ENCODE measurements at places on chromosomes 13 and 19. TPM values are rescaled to one million over a fixed set of nuclear protein-coding genes. Genes with fewer than 3 reads are reported as not detected.
A peak's percentile ranks its signal among the peaks of the same experiment; 100 is the strongest.

DNA sequence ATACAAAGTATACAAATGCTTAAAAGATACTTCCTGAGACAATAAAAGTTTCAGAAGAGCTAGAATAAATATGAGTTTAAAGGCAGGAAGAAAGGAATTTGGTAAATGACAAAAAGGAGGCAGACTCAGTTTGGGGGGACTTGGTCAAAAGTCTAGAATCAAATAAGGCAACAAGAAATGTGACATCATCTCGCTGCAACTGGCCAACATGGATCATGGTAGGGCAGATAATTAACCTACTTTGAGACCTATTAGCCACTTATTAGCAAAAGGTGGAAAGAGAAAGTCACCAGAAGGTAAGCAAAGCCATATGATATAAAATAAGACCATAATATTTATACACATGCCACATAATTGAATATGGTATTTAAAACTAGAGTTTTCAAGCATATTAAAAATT lies 5.3 kb downstream of the USP12 start:
- H3K36me3 ChIP-seq, result no peaks in the 10 kb centered on the region
- peaks cover 25% of the 10 kb centered on the region for H3K4me1 ChIP-seq

GRCh38 chr13:48505012-48505411 lies 27.9 kb downstream of the RCBTB2 start:
- no peak overlapping the region for H3K27ac ChIP-seq
- DNase-seq, result no peak
- no peak overlapping the region for H3K4me3 ChIP-seq
- H3K27me3 ChIP-seq, result no peaks in the 10 kb centered on the region
- H3K36me3 ChIP-seq, result no peaks in the 10 kb centered on the region
- H3K4me1 ChIP-seq, result 0 out of 2 replicates have a peak, but pooled peaks cover 7% of the 10 kb centered on the region

- no peak overlapping the region for H3K4me3 ChIP-seq
- DNase-seq, result no peak
- H3K27ac ChIP-seq, result no peak overlapping the region
- peaks cover 6% of the 10 kb centered on the region for H3K4me1 ChIP-seq
- no peaks in the 10 kb centered on the region for H3K36me3 ChIP-seq
Measured at GRCh38 chr13:106917024-106917571, 349.2 kb upstream of the ARGLU1 start.

DNA sequence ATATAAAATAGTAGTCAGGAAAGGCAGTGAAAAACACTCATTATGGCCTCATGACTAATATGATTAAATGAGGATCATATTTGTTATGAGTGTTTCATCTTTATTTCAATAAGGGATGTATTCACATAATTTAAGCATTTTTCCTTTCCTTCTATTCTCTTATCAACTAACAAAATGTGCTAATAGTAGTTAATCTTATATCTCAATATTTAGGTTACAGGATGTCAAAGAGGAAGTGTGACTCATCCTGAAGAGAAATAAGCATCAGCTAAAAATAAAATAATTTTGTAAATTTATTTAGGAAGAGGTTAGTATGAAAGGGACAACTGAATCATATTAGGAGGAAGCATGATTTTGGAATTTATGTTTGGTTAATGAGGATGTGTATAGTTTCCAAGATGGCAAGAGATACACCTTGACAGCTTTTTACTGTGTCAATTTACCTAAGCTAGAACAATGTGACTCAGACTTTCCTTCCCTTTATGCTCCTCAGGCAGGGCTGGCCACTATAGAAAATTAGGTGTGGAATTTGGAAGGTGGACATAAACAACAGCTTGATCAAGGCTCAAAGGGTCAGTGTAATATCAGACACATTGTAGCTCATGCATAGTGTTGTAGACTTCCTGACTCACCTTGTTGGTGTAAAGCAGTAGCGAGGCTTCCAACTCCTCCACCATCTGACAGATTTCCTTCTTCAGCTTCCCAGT lies 172.7 kb downstream of the SLITRK1 start:
- H3K4me1 ChIP-seq, result no peaks in the 10 kb centered on the region
- no peak overlapping the region for H3K27ac ChIP-seq
- no peak for DNase-seq

DNA sequence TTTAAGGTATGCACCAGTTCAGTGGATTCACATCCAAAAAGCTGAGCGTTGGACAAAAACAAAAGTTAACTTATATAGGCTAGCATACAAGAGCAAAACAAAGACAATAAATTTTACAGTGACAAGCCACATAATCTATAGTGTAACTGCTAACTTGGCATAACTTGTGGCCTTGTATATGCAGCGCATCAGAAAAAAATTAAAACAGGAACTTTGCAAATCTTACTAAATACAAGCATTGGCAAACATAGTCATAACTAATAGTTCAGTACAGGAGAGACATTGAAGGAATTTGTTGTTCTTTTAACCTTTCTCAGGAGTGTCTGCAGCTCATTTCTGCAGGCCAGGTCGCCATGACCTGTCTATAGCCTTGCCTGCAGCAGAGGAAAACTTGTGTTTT lies 54.6 kb downstream of the OR10H4 start:
- H3K27me3 ChIP-seq, result peaks cover 3% of the 10 kb centered on the region
- DNase-seq, result no peak
- peaks cover 16% of the 10 kb centered on the region for H3K4me1 ChIP-seq
- H3K27ac ChIP-seq, result no peak overlapping the region
- H3K4me3 ChIP-seq, result no peak overlapping the region

GRCh38 chr19:7083076-7083956 lies 13.8 kb downstream of the ZNF557 start:
- H3K27me3 ChIP-seq, result no peaks in the 10 kb centered on the region
- H3K36me3 ChIP-seq, result peaks cover 26% of the 10 kb centered on the region
- no peak overlapping the region for H3K27ac ChIP-seq
- no peak overlapping the region for H3K4me3 ChIP-seq
- no peak for DNase-seq

DNA sequence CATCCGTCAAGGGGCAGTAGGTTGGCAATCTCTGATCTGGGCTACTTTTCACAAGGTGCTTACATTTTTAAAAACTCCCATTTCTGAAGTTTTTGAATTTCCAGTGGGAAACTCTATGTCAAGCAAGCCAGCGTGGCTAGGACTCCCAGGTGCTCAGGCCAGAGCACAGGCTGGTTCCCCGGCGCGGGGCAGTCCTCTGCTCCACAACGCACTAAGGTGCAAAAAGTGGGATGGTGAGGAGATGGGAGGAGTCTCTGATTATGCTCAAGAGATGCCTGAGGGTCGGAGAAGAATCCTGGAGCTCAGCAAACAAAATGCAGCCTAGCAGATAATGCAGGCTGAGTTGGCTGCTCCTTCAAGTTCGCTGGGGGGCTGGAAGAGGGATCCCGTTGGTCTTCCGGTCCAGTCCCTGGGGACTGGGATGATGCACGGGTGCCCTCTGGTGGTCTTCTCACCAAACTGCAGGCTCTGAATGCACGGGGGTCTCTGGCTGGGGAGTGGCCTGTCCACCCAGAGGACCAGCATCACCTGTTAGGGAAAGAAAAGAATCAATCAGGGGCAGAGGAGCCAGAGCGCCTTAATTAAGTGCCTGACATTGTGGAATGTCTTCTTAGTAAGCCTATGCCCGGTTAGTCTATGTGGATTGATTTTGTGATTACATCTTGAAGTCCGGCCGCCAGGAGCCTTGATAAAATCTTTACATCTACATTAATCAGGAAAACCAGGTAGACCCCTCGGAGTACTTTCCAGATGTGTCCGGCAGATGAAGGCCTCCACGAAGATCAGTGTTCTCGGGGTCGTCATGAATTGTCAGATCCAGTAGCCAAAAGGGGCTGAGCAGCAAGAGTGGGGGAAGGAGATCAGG lies 244.4 kb upstream of the MAB21L1 start:
- peak overlapping the region; percentile 30 for H3K4me3 ChIP-seq
- H3K27ac ChIP-seq, result no peak overlapping the region
- DNase-seq, result peak; percentile 31
- H3K4me1 ChIP-seq, result no peaks in the 10 kb centered on the region
- peaks cover 20% of the 10 kb centered on the region for H3K27me3 ChIP-seq
- no peaks in the 10 kb centered on the region for H3K36me3 ChIP-seq

- no peak overlapping the region for H3K4me3 ChIP-seq
- H3K27ac ChIP-seq, result no peak overlapping the region
- DNase-seq, result no peak
- H3K27me3 ChIP-seq, result no peaks in the 10 kb centered on the region
- no peaks in the 10 kb centered on the region for H3K4me1 ChIP-seq
- no peaks in the 10 kb centered on the region for H3K36me3 ChIP-seq
Measured at GRCh38 chr19:23716792-23717191, 29.8 kb upstream of the ZNF675 start.

GRCh38 chr19:23788411-23788810 lies 29.7 kb upstream of the ZNF681 start:
- no peak overlapping the region for H3K4me3 ChIP-seq
- no peaks in the 10 kb centered on the region for H3K36me3 ChIP-seq
- no peaks in the 10 kb centered on the region for H3K4me1 ChIP-seq
- no peak for DNase-seq
- H3K27ac ChIP-seq, result no peak overlapping the region

DNA sequence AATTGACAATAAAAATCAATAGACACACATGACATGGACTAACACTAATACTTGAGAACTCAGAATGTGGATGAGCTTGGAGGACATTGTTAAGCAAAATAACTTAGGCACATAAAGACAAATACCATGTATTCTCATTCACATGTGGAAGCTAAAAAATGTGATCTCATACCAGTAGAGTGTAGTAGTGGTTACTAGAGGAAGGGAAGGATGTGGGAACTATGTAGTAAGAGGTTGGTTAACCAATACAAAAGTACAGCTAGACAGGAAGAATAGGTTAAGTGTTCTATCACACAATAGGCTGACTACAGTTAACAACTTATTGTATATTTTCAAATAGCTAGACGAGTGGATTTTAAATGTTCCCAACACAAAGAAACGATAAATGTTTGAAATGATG lies 415.8 kb upstream of the KLF12 start:
- H3K27ac ChIP-seq, result no peak overlapping the region
- no peak overlapping the region for H3K4me3 ChIP-seq
- no peaks in the 10 kb centered on the region for H3K27me3 ChIP-seq
- no peaks in the 10 kb centered on the region for H3K36me3 ChIP-seq
- no peaks in the 10 kb centered on the region for H3K4me1 ChIP-seq

GRCh38 chr19:47729468-47729798 lies 15.9 kb upstream of the NOP53 start:
- no peaks in the 10 kb centered on the region for H3K36me3 ChIP-seq
- DNase-seq, result no peak
- H3K27me3 ChIP-seq, result no peaks in the 10 kb centered on the region
- peak overlapping the region; percentile 54 for H3K27ac ChIP-seq
- peak overlapping the region; percentile 50 for H3K4me3 ChIP-seq
- H3K4me1 ChIP-seq, result peaks cover 41% of the 10 kb centered on the region

IGFL1 gene
- not detected for total RNA-seq

SIGLEC5 gene
- total RNA-seq, result not detected

MIR17HG gene
- total RNA-seq, result 12.3 TPM

AZU1 gene
- total RNA-seq, result not detected

MCF2L gene
- total RNA-seq, result 13.7 TPM
